ENCODE measurements at places on chromosomes 6 and 20.

DNA sequence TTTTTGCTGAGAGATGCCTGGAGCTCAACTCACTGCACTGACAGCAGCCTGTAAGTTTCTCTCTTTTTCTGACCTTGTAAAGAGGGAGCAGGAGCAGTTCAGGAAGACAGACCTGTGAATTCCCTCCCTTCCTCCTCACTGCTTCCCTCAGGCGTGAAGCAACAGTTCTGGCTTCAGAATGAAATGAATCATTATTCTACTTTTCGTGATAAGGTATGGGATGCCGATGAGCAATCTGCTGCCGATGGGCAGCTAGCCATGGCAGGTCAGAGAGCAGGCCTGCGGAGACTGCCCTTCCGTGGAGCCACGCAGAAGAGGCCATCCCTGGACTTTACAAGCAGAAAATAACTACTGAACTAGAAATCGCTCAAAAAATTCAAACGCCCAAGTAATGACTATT lies 426.5 kb upstream of the RNF217 start:
- ATAC-seq, result no peak

DNA sequence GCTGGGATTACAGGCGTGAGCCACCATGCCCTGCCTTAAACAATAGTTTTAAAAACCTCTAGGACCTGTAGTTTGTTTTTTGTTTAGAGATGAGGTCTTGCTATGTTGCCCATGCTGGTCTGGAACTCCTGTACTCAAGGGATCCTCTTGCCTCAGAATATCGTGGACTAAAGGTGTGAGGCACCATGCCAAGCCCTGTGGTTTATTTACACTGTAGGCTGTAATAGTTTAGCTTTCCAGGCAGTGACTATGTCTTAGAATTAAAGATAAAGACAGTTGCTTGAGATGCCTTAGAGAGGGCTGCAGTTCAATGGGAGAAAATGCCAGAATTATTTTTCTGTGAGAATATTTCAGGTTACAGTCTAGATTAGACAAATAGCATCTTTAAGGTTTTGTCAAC lies 72.9 kb downstream of the SGK1 start:
- ATAC-seq, result no peak

GRCh38 chr20:18795366-18795765 lies 18.2 kb upstream of the SCP2D1 start:
- ATAC-seq, result no peak

GRCh38 chr20:7629880-7630279 lies 310.4 kb downstream of the HAO1 start:
- ATAC-seq, result no peak

- ATAC-seq, result no peak
Measured at GRCh38 chr20:9999645-10000044, 35.1 kb upstream of the ANKEF1 start.

GRCh38 chr6:24855395-24856245 lies 56.9 kb upstream of the ARMH2 start:
- peak; percentile 94 for ATAC-seq

GRCh38 chr6:111477481-111477938 lies 5.5 kb downstream of the REV3L start:
- ATAC-seq, result peak; percentile 25

DNA sequence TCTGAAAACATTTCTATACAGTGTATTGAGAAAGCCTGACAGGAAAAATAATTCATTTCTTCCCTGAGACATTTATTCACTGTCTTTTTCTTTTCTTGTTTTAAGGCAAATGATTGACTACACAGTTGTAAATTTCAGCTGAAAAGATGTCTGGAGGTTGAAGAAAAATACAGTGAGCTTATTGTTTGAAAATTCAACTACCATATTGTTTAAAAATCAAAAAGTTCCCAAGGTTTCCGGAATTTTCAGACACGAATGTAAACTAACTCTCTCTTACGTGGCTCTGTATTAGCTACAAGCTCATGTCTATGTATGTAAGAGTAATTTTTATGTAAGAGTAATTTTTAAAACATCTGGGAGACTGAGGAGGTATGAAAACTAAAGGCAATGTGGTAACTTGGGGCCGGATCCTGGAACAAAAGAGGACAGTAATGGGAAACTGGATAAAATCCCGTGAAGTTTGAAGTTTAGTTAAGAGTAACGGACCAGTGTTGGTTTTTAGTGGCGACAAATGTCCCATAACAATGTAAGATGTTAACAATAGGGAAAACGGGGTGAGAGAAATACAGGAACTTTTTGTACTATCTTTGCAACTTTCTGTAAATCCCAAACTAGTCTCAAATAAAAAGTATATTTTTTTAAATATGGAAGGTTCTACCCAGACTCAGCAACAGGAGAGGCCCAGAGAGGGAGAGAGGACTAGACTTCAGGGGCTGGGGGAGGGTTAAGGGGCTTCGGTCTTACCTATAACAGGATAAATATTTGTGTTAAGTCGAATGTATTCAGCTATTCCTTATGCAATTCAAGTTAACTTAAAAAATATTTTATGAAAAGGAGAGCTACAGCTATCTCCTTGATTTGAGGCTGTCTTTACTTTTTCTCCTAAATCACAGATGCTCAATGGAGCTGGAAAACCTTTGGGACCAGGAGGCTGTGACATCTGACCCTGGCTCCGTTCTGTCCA lies 1.3 kb downstream of the PTGIS start:
- no peak for ATAC-seq

DNA sequence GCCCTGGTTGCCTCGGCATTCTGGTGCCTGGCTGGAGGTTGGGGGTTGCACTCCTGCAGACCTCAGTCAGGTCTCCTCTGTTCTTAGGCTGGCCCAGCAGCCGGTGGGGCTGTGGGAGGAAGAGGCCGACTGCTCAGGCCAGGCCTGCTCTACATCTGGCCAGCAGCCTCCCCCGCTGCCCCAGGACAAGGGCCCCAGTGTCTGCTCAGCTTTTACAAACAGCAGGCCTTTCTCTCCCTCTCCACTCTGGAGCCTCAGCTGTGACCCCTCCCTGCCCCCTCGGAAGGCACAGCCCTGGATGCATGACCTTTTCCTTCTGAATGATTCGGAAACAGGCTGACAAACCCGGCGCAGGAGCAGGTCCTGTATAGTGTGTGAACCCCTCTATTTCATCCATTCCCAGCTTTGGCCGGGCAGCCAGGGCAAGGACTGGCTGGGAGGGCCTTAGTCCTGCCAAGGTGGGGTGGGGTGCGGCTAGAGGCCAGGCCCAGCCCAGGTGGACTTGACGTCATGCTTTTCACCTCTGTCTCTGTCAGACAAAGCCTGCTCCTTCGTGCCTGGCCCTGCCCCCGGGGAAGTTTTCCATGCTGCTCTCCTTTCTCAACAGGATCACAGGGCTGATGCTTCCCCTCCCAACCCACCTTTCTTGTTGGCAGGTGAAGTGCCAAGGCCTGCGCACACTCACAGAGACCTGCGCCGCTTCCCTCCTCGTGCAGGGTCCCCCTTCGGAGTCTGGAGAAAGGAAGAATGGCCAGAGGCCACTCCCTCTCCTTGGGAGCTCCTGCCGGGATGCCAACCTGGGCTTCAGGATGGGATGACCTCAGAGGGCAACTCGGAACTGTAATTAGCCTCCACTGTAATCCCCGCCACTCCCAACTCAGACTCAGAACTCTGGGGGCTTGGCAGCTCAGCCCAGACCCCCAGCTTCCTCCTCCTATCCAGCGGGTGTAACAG lies 10.1 kb upstream of the ITPR3 start:
- no peak for ATAC-seq

DNA sequence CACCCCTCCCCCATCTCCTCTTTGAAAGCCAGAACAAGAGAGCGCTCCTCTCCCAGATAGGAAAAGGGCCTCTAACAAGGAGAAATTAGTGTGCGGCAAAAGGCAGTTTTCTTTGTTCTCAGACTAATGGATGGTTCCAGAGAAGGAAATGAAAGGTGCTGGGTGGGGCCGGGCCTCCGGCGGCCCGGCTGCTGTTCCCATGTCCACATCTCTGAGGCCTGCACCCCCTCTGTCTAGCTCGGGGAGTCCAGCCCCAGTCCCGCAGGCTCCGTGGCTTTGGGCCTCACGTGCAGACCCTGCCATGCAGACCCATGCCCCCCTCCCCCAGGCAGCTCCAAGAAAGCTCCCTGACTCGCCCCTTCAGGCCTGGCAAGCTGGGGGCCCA lies 35.8 kb upstream of the MRGBP start:
- ATAC-seq, result peak; percentile 75

DNA sequence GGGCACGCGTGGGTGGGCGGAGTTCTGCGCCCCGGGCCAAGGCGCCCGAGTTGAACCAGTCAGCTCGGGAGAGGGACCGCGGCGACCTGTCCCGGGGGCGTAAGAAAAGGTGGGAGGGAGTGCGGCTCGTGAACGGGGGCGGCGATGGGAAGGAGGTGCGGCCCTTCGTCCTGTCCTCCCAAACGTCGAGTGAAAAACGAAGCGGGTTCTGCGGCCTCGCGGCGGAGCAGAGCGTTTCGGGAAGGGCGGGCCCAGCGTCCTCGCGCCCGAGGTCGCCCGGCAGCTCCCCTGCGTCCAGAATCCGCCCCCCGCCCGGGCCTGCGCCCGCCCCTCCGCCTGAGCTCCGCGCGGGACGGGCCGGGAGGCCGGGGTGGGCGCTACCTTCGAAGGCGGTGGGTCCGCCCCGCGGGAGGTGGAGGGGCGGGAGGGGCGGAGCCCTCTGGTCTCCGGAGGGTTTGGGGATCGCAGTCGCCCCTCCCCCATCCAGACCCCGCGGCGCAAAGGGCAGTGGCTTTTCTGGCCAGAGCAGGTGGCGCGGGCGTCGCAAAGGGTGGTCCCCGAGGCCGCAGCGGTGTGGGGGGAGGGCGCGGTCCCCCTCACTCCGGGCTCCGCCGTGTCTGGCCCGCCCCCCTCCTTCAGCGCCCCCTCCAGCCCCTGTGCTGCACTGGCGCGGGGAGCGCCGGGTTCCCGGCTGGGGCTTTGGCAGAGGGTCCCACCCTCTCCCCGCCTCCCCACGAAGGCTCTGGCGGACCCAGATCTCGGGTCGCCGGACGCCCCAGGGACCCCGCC lies 838 bp downstream of the STMN3 start:
- peak; percentile 13 for ATAC-seq

- peak; percentile 70 for ATAC-seq
Measured at GRCh38 chr6:148440877-148441453, 98.3 kb downstream of the SASH1 start.

DNA sequence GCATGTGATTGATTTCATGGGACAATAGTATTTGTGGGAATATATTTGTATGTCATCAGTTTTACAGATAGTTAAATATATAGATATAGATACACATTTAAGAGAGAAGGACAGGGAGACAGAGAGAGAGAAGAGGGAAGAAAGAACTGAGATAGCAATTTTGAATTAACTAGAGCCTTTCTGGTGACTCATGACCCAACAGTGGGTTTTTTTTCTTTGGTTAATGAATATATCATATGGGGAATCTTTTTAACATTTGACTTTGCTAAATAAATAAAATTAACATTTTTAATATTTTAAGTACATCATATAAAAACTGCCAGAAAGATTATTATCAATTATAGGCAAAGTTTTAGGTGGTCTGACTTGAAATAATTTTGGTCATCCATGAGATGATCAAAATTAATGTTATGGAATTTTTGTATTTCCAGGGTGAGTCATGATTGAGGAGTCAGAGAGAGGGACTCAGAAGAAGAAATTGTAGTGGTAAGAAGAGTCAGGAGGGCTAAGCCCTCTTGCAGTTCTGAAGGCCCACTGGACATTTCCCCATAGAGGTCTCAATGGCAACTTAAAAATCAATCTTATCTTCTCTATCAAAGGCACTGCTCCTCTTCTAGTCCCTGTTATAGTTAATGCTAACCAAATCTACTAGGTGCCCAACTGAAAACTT lies 508.1 kb upstream of the MAP3K7 start:
- ATAC-seq, result no peak

GRCh38 chr6:145155411-145155810 lies 579.9 kb downstream of the EPM2A start:
- ATAC-seq, result no peak
